ENCODE measurements at places on chromosomes 7 and 10.

DNA sequence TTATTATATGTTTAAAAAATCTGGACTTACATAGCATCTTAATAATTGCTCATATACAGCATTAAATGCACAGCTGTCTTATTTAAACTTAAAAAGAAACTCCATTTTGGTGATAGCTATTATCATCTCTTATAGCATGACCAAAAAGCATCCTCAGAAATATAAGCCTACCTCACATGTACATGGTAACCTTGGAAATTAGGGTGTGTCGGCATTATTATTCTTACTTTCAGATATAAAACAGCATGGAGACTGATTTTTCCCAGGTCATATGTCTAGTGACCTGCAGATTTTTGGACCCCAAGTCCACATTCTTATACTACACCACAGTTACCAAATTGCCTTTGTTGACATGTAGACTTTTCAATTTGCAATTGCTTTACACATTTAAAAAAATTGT, 29.1 kb upstream of the ITGB1 start:
- no peak for DNase-seq

DNA sequence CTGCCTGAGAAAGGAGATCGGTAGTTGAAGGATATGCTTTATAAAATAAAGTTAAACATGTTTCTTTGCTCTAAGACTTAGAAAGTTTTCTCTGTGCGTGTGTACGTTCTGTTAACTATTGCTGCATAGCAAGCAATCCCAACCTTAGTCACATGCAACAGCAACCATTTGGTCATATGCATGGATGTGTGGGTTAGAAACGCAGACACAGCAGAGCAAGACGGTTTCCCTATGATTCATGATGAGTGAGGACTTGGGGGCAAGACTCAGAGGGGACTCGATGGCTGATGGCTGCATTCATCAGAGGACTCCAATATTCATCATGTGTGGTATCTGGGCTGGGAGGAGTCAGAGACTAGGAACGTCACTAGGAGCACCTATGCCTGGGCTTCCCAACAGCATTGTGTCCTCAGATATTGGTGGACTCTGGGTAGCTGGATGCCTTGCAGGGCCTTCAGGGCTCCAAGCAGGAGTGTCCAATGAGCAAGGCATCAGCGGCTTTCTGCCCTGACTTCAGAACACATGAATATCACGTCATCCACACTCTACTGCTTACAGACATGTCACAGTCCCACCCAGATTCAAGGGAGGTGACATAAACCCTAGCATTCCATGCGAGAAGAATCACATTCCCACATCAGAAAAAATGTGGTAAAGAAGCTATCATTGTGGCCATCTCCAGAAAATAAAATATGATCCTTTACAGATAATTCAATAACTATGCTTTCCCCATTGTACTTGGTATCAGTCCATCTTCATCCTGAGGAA, 731.2 kb downstream of the TNS3 start:
- no peak for DNase-seq

DNA sequence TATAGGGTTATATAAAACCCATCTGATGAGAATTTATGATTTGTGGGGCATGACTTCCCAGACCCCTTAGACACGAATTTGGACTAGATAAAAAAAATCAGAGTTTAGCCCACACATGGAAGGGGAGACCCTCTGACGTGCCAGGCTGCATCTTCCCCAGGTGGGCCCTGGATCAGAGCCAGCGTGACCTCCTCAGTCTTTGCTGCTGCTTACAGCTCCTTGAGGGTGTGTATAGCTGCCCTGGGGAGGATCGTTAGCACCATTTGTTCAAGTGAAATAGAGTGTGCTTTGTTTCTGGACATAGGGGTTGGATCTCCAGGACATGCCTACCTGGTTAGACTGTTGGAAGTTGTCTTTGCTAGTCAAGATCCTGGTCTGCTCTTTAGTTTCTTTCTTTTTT, 54.2 kb downstream of the DOCK1 start:
- DNase-seq = no peak

DNA sequence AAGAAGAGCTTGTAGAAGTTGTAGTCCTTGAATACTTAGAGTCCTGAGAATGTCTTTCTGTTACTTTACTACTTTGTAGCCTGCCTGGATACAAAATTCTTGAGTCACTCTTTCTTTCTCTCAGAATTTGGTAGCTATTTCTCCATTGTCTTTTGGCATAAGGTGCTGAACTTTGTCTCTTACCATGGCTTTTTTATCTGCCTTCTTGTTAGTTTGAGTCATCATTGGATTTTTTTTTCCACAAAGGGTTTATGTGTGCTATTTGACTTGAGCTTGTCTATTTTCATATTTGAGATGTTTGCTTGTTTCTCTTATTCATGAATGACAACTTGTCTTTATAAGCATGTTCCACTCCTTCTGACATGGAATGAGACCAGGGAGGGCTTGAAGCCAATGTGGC, 74.5 kb upstream of the EXOC6 start:
- no peak for DNase-seq

DNA sequence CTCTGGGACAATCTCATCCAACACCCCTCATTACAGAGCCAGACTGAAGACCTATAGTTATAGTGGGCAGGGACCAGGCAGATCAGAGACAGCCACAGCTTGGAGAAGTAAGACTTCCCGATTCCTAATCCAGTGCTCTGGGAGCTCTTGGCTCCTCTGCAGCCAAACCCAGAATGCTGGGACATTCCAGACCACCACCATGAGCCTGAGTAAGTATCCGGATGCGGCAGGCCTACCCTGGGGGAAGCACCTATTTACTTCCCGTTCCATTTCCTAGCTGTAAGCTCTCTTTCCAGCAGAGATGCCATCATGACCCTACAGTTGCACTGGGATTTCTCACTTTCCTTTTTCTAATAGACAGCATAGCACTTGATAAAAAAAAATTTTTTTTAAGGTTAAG, 16.4 kb downstream of the HIP1 start:
- DNase-seq = no peak

Measured in glutamatergic neuron (in vitro differentiated cells).